Stimulated activated CD8-positive, alpha-beta memory T cell treated with anti-CD3 and anti-CD28 coated beads, Interleukin-7, amount 100 ng/mL, for 4 hours (primary cell): ENCODE measurements at places on chromosomes 4 and X.

- no peak for DNase-seq
Measured at GRCh38 chrX:25017667-25018247, 2.0 kb upstream of the ARX start.

DNA sequence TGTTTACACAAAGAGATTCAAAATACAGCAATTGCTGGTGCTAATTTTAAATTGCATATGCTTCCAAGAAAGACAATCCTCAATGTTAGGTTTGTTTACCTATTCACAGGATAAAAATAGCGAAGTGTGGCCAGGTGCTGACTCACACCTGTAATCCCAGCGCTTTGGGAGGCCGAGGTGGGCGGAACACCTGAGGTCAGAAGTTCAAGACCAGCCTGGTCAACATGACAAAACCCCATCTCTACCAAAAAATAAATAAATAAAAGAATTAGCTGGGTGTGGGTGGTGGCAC is 77.7 kb downstream of the OPHN1 start:
- DNase-seq, result no peak

GRCh38 chr4:158808399-158808798 is 39.6 kb downstream of the FNIP2 start:
- DNase-seq, result no peak

DNA sequence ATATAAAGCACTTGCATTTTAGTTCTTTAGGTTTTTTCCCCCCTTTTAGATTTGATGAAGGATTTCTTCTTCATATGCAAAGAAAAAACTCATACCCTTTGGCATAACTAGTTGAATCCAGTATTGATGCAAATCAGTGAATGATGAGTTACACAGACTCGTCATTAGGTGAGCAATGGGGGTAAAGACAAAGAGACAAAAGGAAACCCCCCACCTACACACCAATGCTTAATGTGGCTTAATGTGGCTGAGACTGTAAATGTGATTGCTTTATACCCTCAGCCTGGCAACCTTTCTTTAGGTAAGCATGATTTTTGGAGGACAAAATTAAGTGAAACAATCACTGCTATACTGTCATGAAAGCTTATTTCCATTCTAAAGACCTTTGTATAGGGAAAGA is 39.5 kb downstream of the CD40LG start:
- DNase-seq, result no peak

- DNase-seq, result no peak
Measured at GRCh38 chr4:168797194-168797593, 212.9 kb downstream of the CBR4 start.

GRCh38 chr4:145878501-145879435 is 59.9 kb downstream of the ZNF827 start:
- DNase-seq, result no peak
